Activated CD4-positive, alpha-beta T cell treated with anti-CD3 and anti-CD28 coated beads, Interleukin-2, amount 10 ng/mL, durations not matched to agents 7 days and 5 days (primary cell): ENCODE measurements at places on chromosomes 1 and 21. TPM values are rescaled to one million over a fixed set of nuclear protein-coding genes. Genes with fewer than 3 reads are reported as not detected.

The ADGRL2 gene
- not detected for total RNA-seq

The SLC22A15 gene
- 0.20 TPM for total RNA-seq

The ALX3 gene
- not detected for total RNA-seq

The SPATA45 gene
- 0.45 TPM for total RNA-seq

The UBASH3A gene
- 77.4 TPM for total RNA-seq

The PRDM16 gene
- 1.1 TPM for total RNA-seq

The GIPC2 gene
- total RNA-seq, result 0.10 TPM

The TP73 gene
- 2.0 TPM for total RNA-seq
